ENCODE measurements at places on chromosomes 1 and 21.

GRCh38 chr21:32917362-32918135, 108.2 kb upstream of the OLIG2 start:
- no peak for DNase-seq

GRCh38 chr1:198273748-198274295, 117.0 kb downstream of the NEK7 start:
- DNase-seq, result no peak

- DNase-seq, result no peak
Measured at GRCh38 chr21:30232011-30232410, 16.1 kb upstream of the CLDN8 start.

DNA sequence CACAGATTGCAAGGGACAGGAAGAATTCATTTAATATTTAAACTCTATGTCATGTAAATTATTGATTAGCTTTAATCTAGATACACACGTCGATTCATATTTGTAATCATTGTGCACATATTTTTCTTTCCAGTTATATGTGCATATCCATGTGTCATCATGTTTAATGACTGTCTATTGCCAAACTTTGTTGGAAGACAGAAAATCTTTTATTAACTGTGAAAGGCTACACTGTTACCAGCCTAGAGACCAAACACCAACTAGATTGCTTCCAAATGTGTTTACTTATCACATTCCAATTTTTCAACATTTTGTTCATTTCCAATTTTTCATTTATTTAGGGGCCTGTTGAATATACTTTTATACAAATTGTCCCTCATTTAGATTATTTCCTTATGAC, 43.2 kb upstream of the CACHD1 start:
- DNase-seq, result no peak

- no peak for DNase-seq
Measured at GRCh38 chr1:35666916-35667315, 25.6 kb upstream of the PSMB2 start.

DNA sequence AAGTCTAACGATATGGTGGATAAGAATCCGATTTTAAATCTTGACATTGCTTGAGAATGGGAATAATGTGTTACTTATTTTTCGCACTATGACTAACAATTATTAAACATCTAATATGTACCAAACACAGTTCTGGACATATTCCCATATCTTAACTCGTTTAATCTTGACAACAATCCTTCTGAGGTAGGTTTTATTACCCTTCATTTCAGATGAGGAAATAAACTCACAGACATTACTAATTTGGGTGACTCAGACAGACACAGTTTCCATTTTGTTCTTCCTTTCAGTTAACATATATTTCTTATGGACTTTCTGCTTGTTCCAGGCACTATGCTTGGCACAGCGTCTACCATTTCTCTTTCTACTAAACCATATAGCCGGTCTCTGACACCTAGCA, 244.8 kb downstream of the SMYD3 start:
- DNase-seq, result no peak

- no peak for DNase-seq
Measured at GRCh38 chr1:43352881-43353280, 5.9 kb upstream of the CDC20 start.

DNA sequence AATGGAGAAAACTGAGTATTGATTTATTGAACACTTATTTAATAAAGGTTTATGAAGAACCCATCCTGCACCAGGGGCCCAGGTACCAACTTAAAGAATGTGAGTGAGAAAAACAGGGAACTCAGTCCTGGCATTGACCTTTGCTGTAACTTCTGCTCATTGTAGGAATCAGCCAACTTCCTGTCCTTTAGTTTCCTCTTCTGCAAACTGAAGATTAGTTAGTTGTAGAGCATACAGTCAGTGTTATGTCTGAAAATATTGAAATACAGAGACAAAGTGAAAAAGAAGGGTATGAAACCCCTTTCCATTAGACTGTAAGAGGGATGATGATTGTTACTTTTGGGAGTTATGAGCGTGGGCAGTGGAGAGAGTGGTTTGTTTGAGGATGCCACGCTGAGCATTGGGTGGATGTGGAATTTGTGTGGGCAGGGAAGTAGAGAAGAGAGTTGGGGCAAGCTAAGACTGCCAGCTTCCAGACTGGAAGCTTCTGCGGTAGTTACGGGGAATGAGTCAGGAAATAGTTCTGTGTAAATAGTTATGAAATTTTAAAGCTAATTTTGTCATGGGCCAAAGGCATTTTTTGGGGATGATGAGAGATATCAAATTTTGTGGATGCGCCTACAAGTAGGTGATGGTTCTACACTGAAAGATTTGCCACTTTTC, 89.2 kb downstream of the GPR88 start:
- DNase-seq, result no peak

GRCh38 chr1:166233750-166234366, 67.1 kb upstream of the FAM78B start:
- DNase-seq, result no peak
